ENCODE measurements at places on chromosomes 7 and 10. TPM values are rescaled to one million over a fixed set of nuclear protein-coding genes. Genes with fewer than 3 reads are reported as not detected.
A peak's percentile ranks its signal among the peaks of the same experiment; 100 is the strongest.

Gene ATG9B
- total RNA-seq, result 0.17 TPM

Gene TEX36
- not detected for total RNA-seq

GRCh38 chr7:22443370-22444180, 56.4 kb downstream of the STEAP1B start:
- peaks cover 30% of the 10 kb centered on the region for H3K4me1 ChIP-seq
- no peak for DNase-seq
- no peaks in the 10 kb centered on the region for H3K27me3 ChIP-seq
- no peak overlapping the region for H3K4me3 ChIP-seq
- no peaks in the 10 kb centered on the region for H3K36me3 ChIP-seq
- peak overlapping the region; percentile 33 for H3K27ac ChIP-seq

Gene TCERG1L
- total RNA-seq, result not detected

Gene GTF2IRD1
- total RNA-seq, result 30.5 TPM

Gene MBL2
- total RNA-seq, result not detected

Gene KAT6B
- total RNA-seq, result 45.4 TPM

DNA sequence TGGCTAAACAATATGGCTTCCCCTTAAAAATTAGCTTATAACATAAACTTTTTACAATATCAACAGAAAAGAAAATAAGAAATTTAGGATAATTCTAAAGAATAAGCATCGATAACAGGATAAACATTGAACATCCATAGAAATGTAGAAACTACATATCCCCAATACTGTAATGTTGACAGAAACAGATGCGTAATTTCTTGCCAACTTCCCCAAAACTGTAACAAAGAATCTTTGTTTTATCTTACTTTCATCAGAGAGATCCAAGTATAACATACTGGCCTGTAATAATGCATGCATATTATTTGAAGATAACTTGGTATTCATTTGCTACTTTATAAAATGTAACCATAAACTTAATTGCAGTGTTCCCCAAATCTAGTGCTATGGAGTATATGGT, 339.9 kb downstream of the ARL4A start:
- no peaks in the 10 kb centered on the region for H3K4me1 ChIP-seq
- no peak for DNase-seq
- no peak overlapping the region for H3K27ac ChIP-seq
- H3K4me3 ChIP-seq, result no peak overlapping the region
- no peaks in the 10 kb centered on the region for H3K27me3 ChIP-seq

GRCh38 chr7:131381069-131381838, 53.6 kb downstream of the MKLN1 start:
- H3K27ac ChIP-seq, result no peak overlapping the region
- no peaks in the 10 kb centered on the region for H3K27me3 ChIP-seq
- no peak overlapping the region for H3K4me3 ChIP-seq
- H3K4me1 ChIP-seq, result no peaks in the 10 kb centered on the region

DNA sequence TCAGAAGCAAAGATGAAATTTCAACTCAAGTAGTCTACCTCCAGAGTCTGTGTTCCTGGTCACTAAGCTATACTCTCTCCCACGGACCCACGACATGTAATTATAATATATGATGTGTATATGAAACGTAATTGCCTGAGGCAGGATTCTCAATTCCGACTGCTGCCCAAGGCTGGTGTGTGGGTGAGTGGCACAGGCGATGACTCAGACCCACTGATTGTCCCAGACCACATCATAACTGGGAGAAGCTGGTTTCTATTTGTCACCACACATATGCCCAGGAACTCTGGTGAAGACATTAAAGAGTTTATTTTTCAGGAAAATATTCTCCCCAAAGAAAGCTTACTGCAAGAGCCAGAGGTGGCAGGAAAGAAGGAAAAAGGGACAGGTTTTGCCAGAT, 219.3 kb downstream of the JAZF1 start:
- DNase-seq, result no peak
- no peaks in the 10 kb centered on the region for H3K27me3 ChIP-seq
- H3K4me3 ChIP-seq, result no peak overlapping the region
- no peaks in the 10 kb centered on the region for H3K36me3 ChIP-seq
- no peaks in the 10 kb centered on the region for H3K4me1 ChIP-seq

Gene STYXL1
- 20.9 TPM for total RNA-seq

DNA sequence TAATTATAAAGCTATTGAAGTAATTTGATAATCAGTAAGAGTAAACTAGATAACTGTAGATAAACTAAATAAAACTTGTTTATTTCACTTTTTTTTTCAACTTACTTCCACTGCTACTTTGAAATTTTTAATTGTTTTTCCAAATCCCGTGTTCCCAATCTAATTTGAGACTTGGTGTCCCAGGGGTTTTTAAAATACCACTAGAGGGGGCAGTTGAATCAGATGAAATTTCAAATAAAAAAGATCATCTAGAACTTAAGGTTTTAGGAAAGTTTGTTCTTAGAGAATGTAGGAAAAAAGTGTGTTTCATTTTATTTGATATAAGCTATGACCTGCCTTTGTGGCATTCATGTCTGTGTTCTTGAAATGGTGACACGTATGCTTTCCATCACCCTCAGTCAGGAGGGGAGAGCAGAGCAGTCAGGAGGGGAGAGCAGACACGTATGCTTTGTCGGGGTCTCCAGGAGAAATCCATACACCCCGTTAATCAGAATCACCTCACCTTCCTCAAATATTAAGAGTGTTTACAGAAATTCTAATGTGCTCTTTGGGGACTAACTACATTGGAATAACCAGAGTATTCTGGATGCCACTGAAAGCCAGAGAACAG, 49.9 kb downstream of the C10orf67 start:
- no peaks in the 10 kb centered on the region for H3K36me3 ChIP-seq
- H3K4me1 ChIP-seq, result no peaks in the 10 kb centered on the region
- H3K27me3 ChIP-seq, result no peaks in the 10 kb centered on the region
- DNase-seq, result no peak
- H3K4me3 ChIP-seq, result no peak overlapping the region

Gene PLAC9
- 24.1 TPM for total RNA-seq

- no peaks in the 10 kb centered on the region for H3K27me3 ChIP-seq
- no peaks in the 10 kb centered on the region for H3K36me3 ChIP-seq
- H3K4me3 ChIP-seq, result no peak overlapping the region
- H3K27ac ChIP-seq, result no peak overlapping the region
Observed at GRCh38 chr7:36840904-36841303, 116.6 kb upstream of the AOAH start.

DNA sequence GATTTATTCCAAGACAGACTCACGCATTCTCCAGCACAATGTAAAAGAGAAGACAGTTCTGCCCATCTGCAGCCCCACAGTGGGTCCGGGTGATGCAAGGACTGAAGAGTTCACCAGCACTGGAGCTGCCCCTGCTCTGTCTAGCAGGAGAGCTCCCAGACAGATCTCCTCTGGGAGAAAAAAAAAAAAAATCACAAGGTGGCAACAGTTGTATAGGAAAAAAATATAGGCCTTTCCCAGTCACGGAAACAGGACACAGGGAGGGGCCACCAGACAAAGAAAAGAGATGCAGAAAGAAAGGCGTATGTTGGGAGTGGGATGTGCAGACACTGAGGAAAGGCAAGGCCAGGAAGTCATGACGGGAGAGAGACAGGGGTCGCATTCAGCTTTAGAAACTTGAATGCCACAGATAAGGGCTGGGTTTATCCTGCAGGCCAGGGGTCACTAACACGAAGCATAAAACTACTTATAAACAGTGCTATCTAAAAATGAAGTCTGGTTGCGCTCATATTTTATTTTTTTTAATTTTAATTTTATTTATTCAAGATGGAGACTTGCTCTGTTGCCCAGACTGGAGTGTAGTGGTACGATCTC, 54.1 kb downstream of the FAM171A1 start:
- no peak for DNase-seq
- no peaks in the 10 kb centered on the region for H3K36me3 ChIP-seq
- H3K27me3 ChIP-seq, result no peaks in the 10 kb centered on the region
- peaks cover 35% of the 10 kb centered on the region for H3K4me1 ChIP-seq

DNA sequence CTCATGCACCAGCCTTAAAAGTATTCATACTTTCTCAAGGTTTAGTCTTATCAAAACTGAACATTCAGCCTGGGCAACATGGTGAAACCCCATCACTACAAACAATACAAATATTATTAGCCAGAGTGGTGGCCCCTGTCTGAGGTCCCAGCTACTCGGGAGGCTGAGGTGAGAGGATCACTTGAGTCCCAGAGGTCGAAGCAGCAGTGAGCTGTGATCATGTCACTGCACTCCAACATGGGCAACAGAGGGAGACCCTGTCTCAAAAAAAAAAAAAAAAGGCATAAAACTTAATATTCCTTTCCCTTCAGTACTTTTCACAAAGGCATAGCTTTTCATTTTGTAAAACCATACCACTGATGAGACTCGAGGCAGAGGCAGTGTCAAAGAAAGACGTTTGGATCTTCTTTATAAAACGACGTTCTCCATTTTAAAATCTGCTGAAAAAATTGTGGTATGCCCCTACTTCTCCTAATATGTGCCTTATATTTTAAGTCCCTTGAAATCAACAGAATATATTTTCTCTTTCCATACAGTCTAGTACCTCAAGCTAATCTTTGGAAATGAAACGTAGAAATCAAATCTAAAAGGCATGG, 1.9 kb downstream of the NSUN6 start:
- H3K36me3 ChIP-seq, result peaks cover 5% of the 10 kb centered on the region
- H3K27ac ChIP-seq, result no peak overlapping the region
- DNase-seq, result no peak
- no peaks in the 10 kb centered on the region for H3K27me3 ChIP-seq
- peaks cover 13% of the 10 kb centered on the region for H3K4me1 ChIP-seq
- no peak overlapping the region for H3K4me3 ChIP-seq

DNA sequence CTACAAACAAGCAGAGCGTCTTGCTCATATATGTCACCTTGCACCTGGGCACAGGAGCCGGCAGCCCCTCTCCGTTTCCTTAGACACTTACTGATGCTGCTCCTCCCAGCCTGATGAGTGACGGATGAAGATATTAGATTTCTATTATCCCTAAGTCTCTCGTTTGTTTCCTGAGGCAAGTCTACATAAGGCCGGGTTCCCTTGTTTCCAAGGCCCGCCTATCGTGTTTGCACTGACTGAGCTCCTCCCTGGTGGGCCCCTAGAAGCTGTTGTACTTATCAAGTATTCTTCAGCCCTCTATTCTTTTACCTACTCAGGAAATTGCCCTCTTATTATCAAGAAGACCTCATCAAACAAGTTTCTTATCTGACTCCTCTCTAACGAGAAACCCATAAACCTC, 18.5 kb downstream of the SH3PXD2A start:
- H3K36me3 ChIP-seq, result no peaks in the 10 kb centered on the region
- peaks cover 47% of the 10 kb centered on the region for H3K4me1 ChIP-seq
- no peaks in the 10 kb centered on the region for H3K27me3 ChIP-seq
- DNase-seq, result no peak
- no peak overlapping the region for H3K4me3 ChIP-seq
- H3K27ac ChIP-seq, result no peak overlapping the region

DNA sequence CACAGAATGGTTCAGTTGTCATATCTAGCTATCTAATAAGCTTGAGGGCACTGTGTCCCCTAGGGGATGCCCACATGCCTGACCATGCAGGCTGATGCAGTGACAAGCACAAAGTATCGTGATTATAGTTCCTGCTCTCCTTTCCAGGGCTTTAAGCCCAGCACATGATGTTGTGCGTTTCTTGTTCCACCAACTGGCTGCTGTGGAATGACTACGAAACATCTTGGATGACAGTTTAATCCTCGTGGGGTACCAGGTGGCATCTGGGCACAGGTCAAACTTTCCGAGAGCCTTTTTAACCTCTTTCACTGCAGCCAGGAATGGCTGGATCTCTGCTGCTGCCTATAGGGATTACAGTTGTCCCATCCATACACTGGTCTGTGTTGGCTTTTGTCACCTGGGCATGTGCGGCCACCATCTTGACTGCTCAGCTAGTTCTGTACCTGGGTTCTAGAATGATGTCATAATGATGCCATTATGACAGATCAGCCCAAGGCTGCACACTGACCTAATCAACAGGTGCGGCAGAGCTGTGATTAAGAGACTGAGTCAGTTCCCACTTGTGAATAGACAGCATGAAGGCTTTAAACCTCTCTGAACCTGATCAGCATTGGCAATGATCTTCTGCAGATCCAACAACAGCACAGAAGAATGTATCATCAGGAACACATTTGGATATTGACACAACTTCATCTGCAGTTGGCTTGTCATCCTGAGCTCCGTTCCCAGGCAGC, 144.1 kb downstream of the DLG5 start:
- no peak for DNase-seq
- no peak overlapping the region for H3K4me3 ChIP-seq
- H3K36me3 ChIP-seq, result peaks cover 6% of the 10 kb centered on the region
- H3K27ac ChIP-seq, result no peak overlapping the region
- no peaks in the 10 kb centered on the region for H3K4me1 ChIP-seq

DNA sequence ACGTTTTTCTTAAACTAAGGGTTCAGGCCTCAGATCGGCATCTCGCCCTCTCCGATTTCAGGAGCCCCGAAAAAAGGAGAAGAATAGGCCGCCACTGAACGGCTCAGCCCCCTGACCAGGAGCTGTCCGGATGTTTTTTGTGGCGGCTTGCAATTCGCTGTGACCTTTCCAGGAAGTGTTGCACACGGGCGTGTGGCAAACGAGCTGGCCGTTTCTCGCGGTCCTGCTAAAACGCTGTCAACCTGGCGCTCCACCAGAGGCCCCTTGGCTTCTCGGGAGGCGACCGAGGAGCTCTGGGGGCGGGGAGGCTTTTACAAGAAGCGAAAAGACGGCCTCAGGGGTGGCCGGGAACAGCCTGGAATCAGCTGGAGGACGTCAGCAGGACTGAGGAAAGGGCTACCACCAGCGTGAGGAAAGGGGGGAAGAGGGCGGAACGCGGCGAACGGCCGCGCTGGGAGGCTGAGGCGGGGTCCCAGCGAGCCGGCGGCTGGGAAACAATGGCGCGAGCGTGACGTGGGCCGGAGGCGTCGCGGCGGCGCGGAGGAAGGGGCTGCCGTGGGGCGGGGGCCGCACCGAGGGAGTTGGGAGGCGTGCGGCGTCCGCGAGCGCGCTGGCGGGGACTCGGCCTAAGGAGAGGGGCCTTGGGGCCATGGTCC, 493 bp downstream of the NT5C2 start:
- H3K4me3 ChIP-seq, result peak overlapping the region; percentile 88
- H3K27ac ChIP-seq, result peak overlapping the region; percentile 97
- DNase-seq, result peak; percentile 92
- peaks cover 51% of the 10 kb centered on the region for H3K4me1 ChIP-seq
- no peaks in the 10 kb centered on the region for H3K27me3 ChIP-seq
- peaks cover 7% of the 10 kb centered on the region for H3K36me3 ChIP-seq

Gene PHYHIPL
- total RNA-seq, result not detected

DNA sequence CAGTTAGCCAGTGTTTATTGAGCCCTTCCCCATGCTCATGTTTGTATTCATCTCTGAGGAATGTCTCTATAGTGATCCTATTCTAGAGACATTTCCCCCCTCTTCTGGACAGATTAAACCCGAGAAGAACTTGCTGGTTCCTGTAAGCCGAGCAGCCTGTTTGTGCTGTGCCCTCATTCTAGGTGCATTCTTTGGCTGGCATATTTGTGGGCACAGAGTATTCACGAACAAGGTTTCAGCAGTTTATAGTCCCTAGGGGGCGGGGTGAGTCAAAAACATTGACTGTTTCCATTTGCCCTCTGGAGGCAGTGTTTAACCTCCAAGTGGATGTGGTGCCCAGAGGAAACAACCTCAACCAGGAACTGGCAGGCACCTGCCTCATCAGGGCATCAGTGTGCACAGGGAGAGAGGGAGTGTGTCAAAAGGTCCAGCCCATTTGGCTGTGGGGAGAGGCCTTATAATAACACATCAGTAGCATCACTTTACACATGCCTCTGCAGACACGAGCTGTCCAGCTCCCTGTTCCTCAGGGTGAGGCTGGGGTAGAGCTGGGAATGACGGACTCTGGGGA, 273.3 kb upstream of the LRGUK start:
- no peak overlapping the region for H3K4me3 ChIP-seq
- H3K36me3 ChIP-seq, result no peaks in the 10 kb centered on the region

Measured in upper lobe of right lung (tissue), 1 donor.